ENCODE measurements at places on chromosomes 11 and 22.

DNA sequence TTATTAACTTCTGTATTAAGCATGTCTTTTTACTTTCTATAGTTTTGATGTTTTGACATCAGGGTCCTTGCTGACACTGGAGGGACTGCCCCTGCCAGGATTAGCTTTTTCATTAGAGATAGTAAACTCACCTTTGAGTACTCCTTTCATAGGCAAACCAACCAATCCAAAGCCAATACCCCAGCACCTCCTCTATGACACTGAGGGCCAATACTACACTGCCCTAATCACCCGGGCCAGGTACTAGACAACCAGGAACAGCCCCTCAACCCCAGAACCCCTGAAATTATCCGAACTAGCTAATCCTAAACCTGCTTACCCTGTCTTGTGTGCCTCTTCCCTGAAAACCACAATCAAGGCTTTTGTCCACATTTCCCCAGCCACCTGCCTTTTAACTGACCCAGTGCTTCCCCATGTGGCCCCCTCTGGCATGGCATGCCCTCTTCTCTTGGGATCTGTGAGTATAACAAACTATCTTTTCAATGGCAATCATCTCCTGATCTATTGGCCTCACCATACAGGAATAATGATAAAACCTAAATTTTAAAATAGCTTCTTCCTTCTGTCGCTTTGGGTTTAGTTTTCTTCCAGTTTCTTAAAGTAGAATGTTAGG is 31.2 kb downstream of the RAB6A start:
- no peak for DNase-seq

GRCh38 chr11:91293119-91293518 is 931.5 kb upstream of the FAT3 start:
- no peak for DNase-seq

DNA sequence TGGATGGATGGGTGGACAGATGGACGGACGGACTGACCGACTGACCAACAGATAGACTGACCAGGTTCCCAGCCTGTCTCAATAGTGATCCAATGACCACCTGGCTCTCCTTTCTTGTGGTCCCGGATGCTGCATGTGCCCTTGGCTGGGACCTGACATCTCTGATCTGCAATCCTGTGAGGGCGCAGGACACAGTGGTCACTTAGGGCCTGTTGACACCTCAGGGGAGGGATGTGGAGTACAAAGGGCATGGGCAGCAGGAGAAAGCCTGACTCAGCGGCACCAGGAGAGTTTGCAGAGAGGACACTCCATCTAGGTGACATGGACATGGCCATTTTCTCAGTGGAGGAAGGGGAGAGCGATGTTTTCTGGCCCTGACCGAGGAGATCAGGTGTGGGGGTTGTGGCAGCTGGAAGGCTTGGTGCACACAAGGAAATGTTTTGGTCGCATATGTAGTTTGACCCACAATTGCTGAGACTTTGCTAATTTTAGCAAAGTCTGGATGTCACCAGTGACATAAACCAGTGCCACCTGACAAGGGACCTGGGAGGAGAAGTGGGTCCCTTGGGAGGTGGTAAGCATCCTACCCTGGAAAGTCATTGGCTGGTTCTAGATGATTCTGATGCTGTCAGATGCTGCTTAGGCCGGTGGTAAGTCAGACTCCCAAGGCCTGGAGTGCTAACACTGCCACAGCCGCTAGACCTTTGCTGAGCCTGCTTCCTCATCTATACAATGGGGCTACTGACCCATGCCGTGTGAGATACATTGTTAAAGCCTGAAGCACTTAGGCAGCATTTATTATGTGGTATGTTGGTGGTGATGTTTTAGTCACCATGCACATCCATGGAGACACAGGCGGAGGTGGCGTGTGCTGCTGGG is 50.7 kb downstream of the CD82 start:
- no peak for DNase-seq

- DNase-seq: no peak
These were observed 20.6 kb downstream of the CLTCL1 start for GRCh38 chr22:19270873-19271272.

- no peak for DNase-seq
These were observed 118.5 kb upstream of the ARHGAP20 start for GRCh38 chr11:110830747-110831146.

DNA sequence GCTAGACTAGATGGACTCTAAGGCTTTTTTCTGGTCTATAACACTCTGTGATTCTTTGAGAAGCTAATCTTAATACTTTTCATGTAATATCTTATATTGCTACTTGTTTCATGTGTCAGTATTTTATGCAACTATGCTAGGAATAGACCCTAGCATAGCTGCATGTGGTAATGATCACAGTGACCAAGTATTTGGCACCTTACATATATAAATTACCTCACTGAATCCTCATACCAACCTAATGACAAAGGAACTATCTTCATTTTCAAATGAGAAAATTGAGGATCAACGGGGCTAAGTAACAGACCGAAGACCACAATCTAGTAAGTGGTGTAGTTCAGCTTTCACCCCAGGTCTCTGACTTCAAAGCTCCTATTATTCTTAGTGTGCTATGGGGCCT is 327.3 kb upstream of the PITPNB start:
- no peak for DNase-seq

- no peak for DNase-seq
These were observed 238.3 kb upstream of the SESN3 start for GRCh38 chr11:95469258-95469657.

- no peak for DNase-seq
These were observed 66.7 kb downstream of the SIK2 start for GRCh38 chr11:111668980-111669379.

DNA sequence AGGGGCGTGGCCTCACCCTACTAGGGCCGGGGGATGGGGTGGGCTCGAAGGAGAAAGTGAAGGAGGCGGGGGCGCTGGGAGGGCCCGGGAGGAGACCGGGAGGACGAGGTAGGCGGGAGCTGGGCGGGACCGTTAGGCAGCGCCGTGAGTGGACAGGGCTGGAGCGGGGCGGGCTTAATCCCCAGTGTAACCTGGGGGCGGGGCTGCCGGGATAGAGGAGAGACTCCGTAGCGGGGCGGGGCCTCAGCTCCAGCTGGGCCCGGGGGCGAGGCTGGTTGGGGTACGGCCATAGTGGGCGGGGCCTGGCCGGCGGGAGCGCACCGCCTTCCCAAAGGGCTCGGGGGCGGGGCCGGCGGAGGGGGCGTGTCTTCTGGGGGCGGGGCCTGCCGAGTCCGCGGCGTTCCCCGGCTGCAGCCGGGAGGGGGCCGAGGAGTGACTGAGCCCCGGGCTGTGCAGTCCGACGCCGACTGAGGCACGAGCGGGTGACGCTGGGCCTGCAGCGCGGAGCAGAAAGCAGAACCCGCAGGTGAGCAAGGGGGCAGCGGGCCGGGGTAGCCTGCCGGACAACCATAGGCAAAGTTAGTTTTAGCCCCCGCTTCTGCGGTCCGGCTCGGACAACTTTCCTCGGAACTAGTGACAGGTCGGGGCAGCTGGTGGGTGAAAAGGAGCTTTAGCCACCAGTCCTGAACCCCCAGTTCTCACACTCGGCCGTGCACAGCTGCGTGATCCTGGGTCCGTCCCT is at the start of gene CD82:
Gene CD82 (plus strand): TSS at position 453 of the 742 bp plus-strand sequence. CDS start 29,000 bp downstream, outside the sequence.
- peak; percentile 97 for DNase-seq

DNA sequence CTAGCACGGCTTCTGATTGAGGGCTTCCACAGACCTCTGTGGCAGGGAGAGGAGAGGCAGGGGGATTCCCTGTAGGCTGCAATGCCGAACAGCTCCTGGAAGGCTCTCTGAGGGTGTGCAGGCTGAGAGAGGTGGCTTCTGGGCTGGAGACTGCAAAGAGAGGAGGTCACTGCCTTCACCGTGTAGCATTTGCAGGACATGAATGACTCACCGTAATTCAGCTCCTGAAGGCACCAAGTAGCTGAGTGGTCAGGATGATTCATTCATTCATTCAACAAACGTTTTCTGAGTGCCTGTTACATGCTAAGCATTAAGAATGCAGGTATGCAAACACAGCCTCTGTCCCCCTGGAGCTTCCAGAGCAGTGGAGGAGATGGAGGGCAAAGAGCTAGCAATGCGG is 18.0 kb upstream of the EIF3D start:
- DNase-seq: no peak

DNA sequence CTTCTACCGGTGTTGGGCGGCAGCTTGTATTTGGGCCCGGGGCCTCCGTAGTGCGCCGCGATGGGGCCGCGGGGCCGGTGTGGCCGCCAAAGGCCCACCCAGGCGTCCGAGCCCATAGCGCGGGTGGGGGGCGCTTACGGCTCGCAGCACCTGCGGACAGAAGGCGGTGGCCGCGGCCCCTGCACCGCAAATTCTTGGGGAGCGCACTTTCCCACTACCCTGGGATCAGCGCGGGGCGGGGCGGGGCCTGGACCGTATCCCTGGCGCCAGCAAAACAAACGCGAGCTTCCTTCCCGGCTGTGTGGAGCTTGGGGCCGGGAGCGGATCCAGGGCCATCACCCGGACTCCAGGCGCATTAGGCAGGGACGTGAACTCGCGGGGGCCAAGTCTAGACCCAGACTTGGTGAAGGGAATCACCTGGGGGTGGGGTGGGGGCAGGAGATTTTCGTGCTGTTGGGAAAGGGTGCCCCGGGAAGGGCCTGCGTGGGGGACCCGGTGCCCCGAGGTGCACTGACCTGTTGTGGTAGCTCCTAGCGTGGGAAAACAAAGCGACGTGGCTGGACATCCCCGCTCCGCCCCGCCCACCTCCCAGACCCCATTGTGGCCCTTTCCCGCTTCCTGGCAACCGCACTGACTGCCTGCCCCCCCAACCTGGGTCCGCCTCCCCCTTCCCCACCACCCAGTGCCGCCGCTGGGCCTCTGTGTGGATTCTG is 2.3 kb upstream of the TYMP start:
- no peak for DNase-seq

- no peak for DNase-seq
These were observed 700 bp downstream of the TTC17 start for GRCh38 chr11:43359422-43359818.

- no peak for DNase-seq
These were observed at the start of gene ST14 for GRCh38 chr11:130159657-130160497. ST14 (plus strand) TSS chr11:130159782; CDS start chr11:130159980, 198 bp downstream.

DNA sequence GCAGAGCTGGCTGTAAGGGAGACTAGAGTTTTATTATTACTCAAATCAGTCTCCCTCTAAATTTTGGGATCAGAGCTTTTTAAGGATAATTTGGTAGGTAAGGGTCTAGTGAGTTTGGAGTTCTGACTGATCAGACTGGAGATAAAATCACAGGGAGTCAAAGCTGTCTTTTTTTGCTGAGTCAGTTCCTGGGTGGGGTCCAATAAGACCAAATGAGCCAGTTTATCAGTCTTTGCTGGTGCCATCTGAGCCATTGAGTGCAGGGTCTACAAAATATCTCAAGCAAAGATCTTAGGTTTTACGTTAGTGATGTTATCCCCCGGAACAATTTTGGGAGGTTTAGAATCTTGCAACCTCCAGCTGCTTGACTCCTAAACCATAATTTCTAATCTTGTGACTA is 935.1 kb upstream of the RAG2 start:
- DNase-seq: no peak

Measured in activated CD4-positive, alpha-beta T cell treated with anti-CD3 and anti-CD28 coated beads for 24 hours (primary cell).